ENCODE measurements at places on chromosomes 1 and 21.
A peak's percentile ranks its signal among the peaks of the same experiment; 100 is the strongest.

DNA sequence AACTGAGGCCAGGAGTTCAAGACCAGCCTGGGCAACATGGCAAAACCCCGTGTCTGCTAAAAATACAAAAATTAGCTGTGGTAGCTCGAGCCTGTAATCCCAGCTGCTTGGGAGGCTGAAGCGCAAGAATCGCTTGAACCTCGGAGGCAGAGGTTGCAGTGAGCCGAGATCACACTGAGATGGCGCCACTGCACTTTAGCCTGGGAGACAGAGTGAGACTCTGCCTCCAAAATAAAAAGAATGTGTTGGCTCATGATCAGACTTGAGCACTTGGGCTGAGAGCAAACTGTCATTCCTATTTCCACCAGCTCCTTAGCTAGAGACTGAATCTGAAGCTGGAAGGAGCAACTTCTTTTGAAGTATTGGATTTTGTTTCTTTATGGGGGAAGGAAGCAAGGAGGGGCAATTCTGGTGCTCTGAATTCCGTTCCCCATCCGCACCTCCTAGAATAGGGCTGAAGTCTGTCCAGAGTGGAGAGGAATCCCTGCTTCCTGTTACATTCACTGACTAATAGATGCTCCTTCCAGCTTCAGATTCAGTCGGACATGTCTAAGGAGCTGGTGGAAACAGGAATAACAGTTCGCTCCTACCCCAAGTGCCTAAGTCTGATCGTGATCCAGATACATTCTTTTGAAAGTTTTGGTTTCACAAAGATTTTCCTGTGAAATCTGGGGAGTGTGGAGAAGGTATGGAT is 3.8 kb downstream of the ZNF672 start:
- DNase-seq = no peak

DNA sequence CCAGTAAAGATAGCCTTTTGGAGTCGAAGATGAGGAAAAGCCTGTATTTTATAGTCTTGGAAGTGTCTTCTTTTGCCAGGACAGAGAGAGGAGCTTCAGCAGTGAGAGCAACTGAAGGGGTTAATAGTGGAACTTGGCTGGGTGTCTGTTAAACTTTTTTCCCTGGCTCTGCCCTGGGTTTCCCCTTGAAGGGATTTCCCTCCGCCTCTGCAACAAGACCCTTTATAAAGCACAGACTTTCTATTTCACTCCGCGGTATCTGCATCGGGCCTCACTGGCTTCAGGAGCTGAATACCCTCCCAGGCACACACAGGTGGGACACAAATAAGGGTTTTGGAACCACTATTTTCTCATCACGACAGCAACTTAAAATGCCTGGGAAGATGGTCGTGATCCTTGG is at the start of gene VCAM1:
VCAM1 (plus strand) TSS at position 253 of the 400 bp plus-strand sequence; CDS start at position 372, 119 bp downstream.
- no peak for DNase-seq

- peak; percentile 74 for DNase-seq
Measured at GRCh38 chr1:196034080-196034706, 574.0 kb downstream of the KCNT2 start.

DNA sequence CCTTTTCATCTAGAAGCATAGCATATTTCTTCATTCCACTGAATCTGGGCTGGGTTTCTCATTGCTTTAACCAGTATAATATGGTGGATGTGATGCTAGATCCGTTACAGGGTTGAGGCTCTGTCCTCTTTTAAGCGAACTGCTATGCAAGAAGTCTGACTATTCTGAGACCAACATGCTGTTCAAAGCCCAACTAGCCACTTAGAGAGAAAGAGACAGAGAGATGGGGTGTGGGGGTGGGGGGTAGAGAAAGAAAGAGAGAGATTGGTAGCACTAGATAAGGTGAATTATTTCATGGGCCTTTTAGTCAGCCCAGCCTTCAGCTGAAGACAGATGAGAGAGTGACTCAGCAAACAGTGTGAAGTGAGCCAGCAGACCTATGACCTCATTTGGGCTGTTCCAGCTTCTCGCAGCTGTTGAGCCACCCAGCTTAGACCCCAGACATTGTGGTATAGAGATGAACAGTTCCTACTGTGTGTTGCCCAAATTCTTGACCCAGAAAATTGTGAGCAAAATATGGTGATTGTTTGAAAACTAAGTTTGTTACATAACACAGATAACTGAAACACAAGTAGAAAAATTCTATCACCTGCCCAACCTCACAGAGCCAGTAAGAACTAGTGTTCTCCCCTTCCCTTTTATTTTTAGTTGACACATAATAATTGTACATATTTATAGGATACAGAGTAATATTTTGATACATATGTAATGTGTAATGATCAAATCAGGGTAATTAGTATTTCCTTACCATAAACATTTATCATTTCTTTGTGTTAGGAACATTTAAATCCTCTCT is 40.7 kb upstream of the PRKACB start:
- no peak for DNase-seq

GRCh38 chr1:61967750-61968149 is 225.5 kb downstream of the PATJ start:
- DNase-seq = no peak

GRCh38 chr1:108644984-108645383 is 15.9 kb downstream of the HENMT1 start:
- no peak for DNase-seq

DNA sequence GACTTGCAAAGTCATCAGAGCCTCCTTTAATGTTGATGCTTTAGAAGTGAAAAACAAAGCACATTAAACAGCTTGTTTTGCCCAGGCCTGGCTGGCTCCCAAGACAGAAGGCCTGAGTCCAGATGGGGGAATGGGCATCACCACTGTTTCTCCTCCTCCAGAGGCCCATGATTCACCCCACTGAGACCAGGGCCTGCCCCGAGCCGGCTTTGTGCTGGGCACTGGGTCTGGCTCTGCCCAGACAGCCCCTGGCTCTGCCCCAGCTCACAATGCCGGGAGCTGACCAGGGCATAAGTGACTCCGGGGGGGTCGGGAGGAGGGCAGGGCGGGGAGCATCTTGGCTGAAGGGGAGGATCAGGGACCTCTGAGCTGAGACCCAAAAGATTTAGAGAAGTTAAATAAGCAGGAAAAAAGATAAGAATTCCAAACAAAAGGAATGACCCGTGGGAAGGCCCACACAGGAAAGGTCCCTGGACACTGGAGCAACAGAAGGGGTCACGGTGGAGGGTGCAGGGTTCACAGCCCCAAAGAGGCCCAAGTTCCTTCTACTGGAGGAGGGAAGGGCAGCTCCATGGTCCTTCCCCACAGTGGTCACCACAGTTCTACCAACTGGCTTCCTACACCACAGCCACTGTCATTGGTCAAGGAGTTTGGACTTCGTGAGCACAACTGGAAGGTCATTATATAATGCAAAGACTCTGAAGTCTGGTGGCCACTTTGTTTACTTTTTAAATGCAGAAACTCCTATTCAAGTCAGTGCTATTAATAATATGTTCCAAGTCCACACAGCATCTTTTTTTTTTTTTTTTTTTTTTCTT is 5.5 kb downstream of the C2CD2 start:
- DNase-seq = no peak

DNA sequence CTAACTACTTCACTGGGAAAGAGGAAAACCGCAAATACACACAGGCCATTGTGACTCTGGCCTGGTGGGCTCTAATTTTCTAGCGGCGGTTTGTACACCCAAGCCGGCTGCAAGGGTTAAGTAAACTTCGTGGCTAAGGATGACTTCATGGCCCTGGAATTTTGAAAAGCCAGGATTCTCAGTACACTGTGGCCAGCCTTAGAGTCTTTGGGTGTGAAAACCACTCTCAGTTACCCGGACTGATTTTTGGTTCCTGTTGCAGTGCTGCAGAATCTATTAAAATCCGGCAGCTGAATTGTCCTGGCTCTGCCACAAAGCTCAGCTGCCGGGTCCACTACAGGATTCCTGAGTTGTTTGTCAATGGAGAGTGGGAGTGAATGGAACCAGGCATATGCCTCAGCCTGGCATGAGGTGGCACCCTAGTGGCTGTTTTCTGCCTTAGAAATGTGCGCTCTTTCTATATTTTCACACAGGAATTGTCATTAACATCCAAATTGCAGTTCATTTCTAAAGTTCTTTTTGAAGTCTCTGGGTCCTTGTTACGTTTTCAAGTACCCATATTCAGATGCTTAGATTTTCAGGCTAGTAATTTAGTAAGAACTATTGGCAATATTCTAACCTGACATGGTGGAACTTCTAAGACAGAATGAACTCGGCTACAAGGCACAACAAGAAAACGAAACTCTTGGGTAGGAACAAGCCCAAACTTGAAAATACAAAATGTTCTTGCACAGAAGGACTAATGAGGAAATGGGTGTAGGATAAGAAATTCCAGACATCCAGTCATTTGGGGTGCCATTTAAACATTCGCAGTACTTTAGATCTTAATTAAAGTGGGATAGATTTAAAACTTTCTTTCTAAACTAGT is 255.9 kb downstream of the NFIA start:
- peak; percentile 72 for DNase-seq

DNA sequence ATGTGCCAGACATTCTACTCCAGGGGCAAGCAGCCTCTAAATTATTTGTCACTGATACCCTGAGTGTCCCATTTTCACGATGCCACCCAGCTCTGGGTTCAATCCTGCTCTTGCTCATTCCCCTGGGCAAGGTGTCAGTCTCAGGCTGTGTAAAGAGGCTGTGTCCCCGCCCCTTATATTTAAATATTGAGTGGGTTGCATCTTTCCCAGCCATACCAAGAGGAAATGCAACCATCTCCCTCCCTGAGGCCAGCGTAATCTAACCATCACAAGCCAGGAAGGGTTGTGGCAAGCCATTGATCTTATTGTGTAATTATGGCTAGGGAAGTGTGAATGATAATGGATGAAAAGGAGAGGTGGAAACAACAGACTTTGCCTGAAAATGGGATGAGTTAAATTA is 54.7 kb upstream of the CLDN14 start:
- DNase-seq = no peak

DNA sequence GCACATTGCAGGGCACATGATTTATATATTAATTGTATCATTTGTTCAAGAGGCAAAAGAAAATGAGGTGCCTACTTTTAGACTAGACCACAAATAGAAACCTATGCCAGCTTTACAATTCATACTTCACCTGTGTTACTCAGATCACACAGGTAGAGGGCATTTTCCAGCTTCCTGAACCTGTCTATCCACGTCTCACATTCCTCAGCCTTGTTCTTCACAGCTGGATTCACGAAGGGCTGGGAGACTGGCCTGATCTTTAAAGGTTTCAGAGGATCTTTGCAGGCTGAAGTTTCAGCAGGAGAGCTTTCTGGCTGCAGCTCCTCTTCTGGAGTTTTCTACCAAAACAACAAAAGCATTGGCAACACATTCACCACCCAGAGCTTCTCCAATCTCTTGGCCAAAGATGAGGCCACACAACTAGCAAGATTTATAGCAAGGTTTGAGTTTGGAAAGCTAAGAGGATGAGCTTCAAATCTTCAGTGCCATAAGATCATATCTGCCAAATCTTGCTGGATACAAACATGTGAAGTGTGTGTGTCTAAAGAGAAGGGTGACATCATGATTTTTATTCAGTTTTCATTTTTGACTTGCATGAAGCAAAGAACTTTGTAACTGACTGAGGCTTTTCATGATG is 71.0 kb upstream of the CYP2J2 start:
- no peak for DNase-seq

Measured in NCI-H748 treated with DMSO at 0.1 percent for 48 hours (cell line).